ENCODE measurements at places on chromosomes 1 and 21.

- no peak for DNase-seq
Observed at GRCh38 chr21:35583566-35584216, 476.6 kb downstream of the SETD4 start.

DNA sequence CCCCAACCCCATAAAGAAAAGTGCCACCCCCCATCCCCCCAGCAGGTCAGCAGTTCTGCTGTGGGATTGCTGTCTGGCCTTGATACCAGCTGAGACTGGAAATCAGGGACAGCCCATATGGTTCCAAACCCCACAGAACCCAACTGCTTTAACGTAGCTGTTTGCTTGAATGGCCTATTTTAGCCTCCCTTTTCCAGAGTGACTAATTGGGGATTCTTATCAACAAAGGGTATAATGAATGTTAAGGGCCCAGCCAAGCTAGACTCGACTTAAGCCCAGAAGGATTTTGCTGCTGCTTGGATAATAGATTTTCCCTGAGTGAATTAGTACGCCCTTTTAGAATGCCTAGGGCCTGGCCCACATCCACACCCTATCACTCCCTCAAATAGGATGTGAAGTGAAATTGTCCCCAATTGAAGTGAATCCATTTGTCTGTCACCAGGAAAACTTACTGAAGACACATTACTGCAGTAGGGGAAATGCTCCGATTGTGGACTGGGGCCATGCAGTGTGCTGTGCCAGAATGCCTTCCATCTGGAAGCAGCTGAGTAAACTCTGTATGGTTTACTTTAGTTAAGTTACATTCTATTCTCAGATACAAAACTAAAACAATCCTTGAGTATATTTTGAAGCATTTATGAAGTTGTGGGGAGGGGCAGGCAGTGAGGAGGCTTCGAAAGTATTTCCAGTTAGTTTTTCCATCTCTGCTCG, 156.9 kb downstream of the DHRS3 start:
- DNase-seq = peak; percentile 76

DNA sequence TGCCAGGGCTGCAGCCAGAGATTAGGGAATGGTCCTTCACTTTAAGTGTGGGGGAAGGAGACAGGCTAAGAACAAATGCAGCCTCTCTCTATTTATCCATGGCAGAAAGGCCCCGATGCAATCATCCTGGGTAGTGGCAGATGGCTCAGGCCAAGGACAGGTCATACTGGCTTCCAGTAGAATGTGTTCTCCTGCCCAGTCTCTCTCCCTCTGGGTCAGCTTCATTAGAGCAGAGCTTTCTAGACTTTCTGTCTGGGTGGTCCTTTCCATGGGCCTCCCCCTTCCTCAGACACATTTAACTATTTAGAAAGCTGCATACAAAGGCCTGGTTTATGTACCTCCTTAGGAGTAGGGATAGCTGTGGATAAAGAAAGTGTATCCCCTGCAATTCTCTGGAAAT, 4.8 kb upstream of the PTCH2 start:
- DNase-seq = no peak

GRCh38 chr1:239806897-239807296, 284.8 kb upstream of the FMN2 start:
- DNase-seq = no peak

- DNase-seq = peak; percentile 63
Observed at GRCh38 chr1:203216274-203217138, 13.0 kb downstream of the CHIT1 start.
